Right lobe of liver (tissue), 6 donors: ENCODE measurements at places on chromosomes 16 and 17. TPM values are rescaled to one million over a fixed set of nuclear protein-coding genes. Genes with fewer than 3 reads are reported as not detected.

Gene UNC13D
- 11.9 TPM for total RNA-seq

Gene WFIKKN1
- 0.51 TPM for total RNA-seq

Gene NPTX1
- 0.06 TPM for total RNA-seq

Gene CLEC18A
- 0.80 TPM for total RNA-seq

Gene ASPA
- total RNA-seq: 3.3 TPM

Gene WDR81
- total RNA-seq: 27.2 TPM

Gene SLC38A7
- total RNA-seq: 23.8 TPM

Gene NPIPA8
- total RNA-seq: 0.13 TPM

Gene CCNF
- 1.3 TPM for total RNA-seq

Gene FOXL1
- 0.15 TPM for total RNA-seq

Gene MEIOB
- total RNA-seq: not detected

Gene SEC14L5
- total RNA-seq: not detected

Gene CIBAR2
- total RNA-seq: not detected

Gene MRC2
- total RNA-seq: 1.7 TPM

Gene NPIPB6
- not detected for total RNA-seq

Gene SLC5A10
- total RNA-seq: 0.07 TPM

Gene RAB34
- total RNA-seq: 3.1 TPM

Gene NEUROD2
- not detected for total RNA-seq

Gene MSL1
- 43.8 TPM for total RNA-seq

Gene CNGB1
- not detected for total RNA-seq

Gene TSR1
- total RNA-seq: 14.2 TPM

Gene PERCC1
- not detected for total RNA-seq

Gene ERN1
- 29.3 TPM for total RNA-seq

Gene YBX2
- 0.27 TPM for total RNA-seq

Gene APOBR
- 1.6 TPM for total RNA-seq

Gene FSCN2
- not detected for total RNA-seq

Gene AOC3
- total RNA-seq: 5.6 TPM

Gene KRTAP4-6
- not detected for total RNA-seq

Gene C16orf89
- not detected for total RNA-seq

Gene RPA1
- total RNA-seq: 33.8 TPM

Gene CCL8
- not detected for total RNA-seq
